Activated naive CD4-positive, alpha-beta T cell treated with anti-CD3 and anti-CD28 coated beads, Interleukin-2, amount 50 U/mL, for 16 hours (primary cell): ENCODE measurements at places on chromosomes 3 and 15.
A peak's percentile ranks its signal among the peaks of the same experiment; 100 is the strongest.

DNA sequence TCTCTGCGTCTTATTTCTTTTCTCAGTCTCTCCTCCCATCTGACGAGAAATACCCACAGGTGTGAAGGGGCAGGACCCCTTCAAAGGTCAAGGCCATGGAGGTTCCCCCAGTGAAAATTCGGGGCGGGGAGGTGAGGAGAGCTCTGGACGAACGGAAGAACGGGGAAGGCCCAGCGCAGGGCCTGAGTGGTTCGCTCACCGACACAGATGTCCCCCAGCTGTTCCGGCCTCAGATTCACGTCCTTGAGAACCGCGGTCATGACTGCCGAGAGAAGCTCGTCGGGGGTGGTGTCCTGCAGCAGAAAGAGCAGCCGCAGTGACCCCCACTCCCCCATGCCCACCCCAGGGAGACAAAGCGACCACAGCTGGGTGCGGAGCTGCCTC, 542 bp downstream of the ACAA1 start:
- no peak for DNase-seq

DNA sequence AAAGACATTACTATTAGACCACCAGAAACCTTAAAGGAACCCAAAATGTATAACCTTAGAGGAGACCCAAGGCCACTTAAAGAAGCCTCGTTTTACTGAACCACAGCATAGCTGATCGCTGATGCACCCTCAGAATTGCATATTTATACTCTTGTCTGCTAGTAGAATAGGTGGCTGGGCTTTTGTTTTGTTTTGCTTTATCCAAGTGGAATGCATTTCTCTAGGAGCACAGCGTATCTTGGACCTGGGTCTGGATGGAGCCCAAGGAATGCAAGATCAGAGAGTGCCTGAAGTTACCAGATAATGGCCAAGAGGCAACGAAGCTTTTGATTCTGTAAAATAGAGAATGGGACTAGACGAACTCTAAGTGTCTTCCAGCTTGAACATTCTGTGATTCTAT, 129.2 kb upstream of the COL8A1 start:
- DNase-seq, result no peak

DNA sequence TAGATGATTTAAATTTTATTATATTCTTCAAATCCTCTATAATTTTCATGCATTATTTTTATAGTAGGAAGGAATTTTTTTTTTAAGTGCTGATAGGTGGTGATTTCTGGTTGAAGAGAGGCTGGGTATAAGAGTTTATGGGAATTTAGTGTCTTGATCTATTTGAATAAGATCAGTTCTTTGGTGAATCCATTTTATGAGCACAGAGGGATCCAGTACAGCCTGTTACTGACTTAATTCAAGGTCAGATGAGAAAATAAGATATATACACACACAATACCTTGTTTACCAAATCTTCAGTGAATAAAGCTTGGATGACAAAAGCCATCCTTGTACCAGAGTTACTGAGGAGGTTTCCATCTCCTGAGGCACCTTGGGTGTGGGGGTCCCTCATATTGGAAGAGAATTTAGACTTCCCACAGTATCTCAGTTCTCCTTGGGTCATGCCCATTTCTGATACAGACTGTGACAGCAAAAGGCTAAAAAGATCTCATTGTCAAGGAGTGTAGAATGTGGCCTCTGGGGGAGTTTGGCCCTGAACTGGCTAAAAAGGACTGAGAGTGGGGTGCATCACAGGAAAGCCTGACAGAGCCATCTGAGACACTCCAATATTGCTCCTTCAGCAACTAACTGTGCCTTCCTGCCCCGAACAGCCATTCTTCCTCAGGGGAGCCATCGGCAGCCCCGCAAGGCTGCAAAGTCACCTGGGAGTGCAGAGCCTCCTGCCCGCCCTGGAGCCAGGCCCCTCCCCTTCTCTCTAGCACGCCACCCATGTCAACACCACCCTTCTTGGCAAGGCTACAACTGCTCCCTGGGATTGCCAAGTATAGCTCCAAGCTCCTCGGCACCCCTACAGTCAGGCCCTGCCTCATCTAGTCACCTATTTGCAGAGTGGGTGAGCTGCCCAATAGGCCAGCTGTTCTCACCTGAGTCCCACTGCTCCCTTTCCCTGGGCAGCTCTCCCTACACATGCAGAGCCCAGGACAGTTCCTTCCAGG, 43.1 kb upstream of the HACD2 start:
- no peak for DNase-seq

DNA sequence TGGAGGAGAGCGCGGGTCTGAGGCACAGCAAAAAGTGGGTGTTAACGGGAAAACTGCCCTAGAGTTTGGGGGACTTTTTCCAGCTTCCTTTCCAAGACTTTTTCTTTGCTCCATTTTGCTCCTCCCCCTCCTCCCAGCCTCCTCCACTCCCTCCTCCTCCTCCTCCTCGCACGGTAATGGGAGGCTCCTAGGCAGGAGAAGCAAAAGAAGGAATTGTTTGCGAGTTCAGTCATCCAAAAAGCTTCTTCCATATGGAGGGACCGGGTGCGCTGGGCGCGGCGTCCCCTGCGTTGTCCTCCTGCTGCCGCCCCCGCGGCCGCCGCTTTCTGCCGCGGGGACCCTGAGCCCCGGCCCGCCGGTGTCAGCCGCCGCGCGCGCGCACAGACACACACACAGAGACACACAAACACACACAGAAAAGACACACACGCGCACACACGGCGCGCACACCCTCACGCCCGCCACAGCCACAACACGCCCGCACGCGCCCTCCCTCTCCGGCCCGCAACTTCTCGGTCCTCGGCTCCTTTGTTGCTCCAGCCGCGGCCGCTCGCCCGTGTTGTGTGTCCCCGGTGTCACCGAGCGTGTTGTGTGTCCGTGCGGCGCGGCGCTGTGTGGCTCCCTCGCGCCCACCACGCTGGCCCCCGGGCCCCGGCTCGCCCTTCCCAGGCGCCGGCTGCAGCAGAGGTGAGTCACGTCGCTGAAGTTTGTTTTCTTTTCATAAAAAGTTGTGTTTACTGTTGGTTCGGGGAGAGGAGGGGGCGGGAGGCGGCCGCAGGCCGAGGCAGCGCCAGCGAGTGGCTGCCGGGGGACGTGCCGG, at the start of gene BOC:
Gene BOC (plus strand): TSS at position 228 of the 820 bp plus-strand sequence. CDS start 38,246 bp downstream, outside the sequence.
- DNase-seq, result no peak

DNA sequence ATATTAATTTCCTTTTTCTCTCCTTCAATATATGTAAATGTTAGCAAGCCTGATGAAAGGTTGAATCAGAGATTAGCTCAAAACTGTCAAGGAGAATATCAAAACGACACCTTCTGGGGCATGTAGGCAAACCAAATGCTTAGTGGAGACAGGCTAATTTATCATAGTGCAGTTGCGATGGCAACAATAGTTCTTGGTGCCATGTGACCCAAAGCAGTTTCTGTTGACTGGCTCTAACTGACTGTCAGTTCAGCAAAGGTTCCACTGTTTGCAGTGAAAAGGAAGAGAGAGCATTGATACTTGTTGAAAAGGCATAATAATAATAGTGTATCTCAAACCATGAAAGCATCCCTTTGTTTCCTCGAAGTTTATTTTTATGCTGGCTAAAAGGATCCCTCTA, 513.9 kb downstream of the NLGN1 start:
- no peak for DNase-seq

DNA sequence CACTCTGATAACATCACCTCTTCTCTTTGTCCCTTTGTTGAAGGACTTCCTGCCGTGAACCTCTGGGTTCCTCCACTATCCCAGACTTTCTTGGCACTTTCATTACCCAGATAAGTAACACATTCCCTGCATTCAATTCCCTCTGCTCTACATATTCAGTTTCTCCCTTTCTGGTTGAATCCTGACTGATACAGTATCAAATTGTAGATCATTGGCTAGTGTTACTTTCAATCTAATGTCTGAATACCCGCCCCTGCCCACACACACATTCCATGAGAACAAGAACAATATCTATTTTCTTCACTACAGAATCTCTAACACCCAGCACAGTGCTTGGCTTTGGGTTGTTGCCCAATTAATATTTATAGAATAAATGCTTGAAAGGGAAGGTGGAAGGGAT, 163.5 kb downstream of the ABHD5 start:
- DNase-seq, result no peak

GRCh38 chr3:39262846-39263245, 17.0 kb downstream of the CX3CR1 start:
- DNase-seq, result no peak

DNA sequence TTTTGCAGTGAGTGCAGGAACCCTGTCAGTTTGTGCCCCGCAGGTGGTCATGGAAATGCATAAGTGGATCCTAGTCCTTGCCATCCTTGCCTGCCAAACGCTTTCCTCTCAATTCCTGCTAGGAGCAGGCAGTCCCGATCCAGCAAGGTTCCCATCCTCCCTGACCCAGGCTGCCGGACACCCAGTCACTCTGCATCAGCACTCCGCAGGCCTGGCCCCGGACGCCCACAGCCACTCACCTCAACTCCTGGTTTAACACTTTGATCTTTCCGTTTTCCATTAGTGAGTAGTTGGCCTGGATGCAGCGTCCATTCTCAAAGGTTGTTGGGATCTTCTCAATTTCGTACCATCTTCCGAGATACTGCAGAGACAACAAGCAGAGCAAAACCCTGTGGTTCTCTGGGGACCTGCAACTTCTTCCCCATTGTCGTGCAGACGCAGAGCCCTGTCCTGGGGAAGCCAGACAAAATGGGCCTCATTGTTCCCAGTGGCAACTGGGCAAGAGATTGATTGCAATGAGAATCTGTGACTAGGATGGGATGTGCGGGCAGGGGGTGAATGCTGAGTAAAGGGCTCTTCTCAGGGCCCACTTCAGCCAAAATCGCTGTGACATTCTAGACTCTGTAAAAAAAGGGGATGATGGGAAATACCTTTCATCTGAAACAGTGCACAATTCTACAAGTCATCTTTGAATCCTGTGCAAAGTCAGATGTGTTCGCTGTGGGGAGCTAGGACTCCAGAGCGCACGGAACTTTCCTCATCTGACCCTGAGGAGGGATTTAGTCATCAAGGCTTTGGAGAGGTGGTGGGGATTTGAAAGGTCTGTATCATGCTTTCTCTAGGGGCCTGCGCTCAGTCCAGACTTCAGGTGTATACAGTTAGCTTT, 9.9 kb downstream of the APOD start:
- no peak for DNase-seq

GRCh38 chr3:95002438-95003046, 939.7 kb downstream of the NSUN3 start:
- no peak for DNase-seq

DNA sequence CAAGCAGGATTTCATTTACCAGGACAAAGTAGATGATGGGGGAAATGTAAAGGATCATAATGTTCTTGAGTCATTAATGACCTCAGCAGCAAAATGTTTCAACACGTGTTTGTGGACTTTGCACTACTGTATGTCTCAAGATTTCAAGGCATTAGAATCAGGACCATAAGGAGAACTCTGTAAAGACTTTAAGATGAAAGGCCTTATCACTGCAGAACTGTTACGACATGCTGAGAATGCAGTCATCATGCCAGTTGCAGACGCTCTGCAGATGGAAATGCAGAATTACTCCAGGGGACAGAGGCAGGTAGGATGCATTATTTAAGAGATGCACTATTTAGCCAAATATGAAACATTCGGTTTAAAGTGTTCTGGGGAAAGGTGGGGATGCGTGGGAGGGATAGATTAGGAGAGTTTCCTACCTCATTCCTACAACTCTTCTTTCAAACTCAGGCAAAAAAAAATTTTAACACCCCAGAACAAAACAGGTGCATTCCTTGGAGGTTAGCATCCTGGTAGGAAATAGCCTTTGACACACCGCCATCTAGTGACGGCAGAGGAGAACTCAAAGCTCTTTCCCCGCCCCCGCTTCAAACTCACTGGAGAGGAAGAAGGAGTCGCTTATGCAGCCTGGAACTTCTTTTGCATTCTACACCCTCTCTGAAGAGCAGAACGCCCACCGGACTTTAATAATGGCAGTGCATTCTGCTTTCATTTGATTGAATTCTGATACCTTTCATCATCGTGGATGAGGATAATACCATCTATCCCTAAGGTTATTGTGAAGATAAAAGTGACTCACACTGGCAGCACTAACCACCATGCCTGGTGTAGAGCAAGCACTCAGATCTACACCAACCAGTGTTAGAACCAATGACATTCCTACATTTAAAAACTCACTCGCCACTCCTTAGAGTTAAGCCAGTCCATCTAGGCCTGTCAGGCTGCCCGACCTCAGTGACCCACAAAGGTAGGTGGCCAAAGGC, 43.1 kb upstream of the TOPAZ1 start:
- peak; percentile 70 for DNase-seq

GRCh38 chr3:99526921-99527320, 111.5 kb upstream of the COL8A1 start:
- DNase-seq, result no peak

DNA sequence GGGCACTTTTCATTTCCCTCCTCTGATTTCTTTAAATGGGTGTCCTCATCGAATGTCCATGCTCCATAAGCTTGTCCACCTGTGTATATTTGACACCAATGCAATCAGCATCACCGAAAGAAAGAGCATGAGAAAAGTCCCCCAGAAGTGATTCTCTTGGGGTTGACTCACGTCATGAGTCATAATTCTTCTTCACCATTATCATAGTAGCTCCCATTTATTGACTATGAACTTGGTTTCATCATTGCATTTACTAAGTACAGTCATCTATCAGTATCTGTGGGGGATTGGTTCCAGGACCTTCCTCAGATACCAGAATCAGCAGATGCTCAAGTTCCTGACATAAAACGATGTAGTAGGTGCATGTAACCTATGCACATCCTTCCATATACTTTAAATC, 372.5 kb upstream of the CFAP20DC start:
- DNase-seq, result no peak

DNA sequence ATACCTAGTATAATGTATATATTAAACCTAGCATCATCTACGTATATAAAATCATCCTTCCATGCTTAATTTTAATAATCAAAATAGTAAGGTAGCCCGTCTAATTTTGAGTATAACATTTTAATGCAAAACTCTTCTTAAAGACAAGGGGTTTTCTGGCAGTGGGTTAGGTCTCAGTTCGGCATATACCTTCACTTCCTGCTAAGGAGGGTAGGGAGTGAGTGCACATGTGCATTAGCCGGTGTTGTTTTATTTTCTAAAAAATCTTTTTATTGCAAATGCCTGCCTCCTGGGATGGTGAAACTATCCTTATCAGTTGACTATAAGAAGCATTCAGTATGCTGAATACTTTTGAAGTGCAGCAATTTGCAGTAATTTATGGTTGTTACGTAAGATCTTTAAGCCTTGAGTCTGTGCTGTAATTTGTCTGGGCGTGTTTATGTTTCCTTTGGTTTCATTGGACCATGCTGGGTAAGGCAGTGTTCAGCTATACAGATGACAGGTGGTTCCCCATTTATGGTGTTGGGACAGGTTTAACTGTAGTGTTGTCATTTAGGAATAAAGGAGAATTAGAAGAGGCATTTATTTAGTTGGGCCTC, 11.7 kb downstream of the ARHGEF26 start:
- no peak for DNase-seq
